Mammary epithelial cell (primary cell): ENCODE measurements at places on chromosomes 7 and 10.

DNA sequence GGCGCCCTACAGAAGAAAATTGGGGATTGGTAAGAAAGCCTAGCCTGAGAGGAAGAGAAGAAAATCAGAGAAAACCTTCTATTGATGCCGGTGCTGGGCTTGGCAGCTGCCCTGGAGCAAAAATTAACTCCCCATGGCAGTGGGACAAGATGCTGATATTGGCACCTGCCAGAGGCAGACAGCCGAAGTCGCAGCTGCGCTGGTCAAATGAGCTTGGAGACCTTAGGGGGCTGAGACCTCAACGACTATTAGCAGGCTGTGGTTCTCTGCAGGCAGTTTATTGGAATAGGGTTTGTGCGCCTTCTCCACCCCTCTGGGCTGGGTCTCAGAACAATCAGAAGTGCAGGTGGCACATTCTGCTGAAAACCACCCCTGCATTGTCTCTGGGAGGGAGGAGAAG is 213.7 kb downstream of the GFRA1 start:
- DNase-seq: no peak

- DNase-seq: no peak
Measured at GRCh38 chr10:113097036-113097435, 147.0 kb downstream of the TCF7L2 start.

DNA sequence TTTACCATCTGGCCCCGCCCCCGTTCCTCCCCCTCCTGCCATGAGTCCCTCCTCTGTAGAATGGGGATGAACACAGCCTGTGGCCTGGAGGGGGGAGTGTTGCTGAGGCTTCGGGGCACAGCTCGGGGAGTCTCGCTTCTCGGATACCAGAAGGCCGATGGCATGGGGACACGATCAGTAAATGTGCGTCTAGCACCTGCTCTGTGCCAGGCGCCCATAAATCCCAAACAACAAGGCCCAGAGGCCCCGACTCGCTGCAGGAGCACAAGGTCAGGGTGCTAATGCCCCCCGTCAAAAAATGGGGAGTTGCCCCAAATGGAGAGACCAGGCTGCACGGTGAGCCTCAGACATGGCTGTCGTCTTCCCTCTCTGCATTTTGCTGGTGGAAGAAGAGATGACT is 40.7 kb downstream of the JAKMIP3 start:
- DNase-seq: no peak

DNA sequence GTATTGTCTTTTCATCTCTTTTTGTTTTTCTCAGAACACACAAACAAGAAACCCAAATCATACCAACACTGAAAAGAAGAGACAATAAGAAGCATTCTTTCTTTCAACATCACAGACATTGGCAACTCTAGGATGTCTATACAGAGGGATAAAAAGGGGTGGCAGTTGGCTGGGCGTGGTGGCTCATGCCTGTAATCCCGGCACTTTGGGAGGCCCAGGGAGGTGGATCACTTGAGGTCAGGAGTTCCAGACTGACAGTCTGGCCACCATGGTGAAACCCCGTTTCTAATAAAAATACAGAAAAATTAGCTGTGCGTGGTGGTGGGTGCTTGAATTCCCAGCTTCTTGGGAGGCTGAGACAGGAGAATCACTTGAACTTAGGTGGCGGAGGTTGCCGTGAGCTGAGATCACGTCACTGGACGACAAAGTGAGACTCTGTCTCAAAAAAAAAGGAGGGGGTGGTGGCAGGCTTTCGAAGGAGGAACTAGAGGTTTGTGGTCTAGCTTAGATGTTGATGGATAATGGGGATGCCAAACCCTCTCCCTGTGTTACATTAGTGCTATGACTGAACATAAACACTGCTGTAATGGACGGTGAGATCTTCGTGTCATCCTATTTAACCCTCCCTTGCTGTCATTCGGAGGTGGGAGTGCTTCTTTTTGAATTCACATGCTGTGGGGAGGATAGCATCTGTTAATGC is 9.4 kb downstream of the CNNM2 start:
- no peak for DNase-seq

- peak; percentile 28 for DNase-seq
Measured at GRCh38 chr7:149753375-149754233, 19.8 kb downstream of the ZNF467 start.

- DNase-seq: no peak
Measured at GRCh38 chr10:125027871-125028869, 86.2 kb downstream of the ZRANB1 start.

DNA sequence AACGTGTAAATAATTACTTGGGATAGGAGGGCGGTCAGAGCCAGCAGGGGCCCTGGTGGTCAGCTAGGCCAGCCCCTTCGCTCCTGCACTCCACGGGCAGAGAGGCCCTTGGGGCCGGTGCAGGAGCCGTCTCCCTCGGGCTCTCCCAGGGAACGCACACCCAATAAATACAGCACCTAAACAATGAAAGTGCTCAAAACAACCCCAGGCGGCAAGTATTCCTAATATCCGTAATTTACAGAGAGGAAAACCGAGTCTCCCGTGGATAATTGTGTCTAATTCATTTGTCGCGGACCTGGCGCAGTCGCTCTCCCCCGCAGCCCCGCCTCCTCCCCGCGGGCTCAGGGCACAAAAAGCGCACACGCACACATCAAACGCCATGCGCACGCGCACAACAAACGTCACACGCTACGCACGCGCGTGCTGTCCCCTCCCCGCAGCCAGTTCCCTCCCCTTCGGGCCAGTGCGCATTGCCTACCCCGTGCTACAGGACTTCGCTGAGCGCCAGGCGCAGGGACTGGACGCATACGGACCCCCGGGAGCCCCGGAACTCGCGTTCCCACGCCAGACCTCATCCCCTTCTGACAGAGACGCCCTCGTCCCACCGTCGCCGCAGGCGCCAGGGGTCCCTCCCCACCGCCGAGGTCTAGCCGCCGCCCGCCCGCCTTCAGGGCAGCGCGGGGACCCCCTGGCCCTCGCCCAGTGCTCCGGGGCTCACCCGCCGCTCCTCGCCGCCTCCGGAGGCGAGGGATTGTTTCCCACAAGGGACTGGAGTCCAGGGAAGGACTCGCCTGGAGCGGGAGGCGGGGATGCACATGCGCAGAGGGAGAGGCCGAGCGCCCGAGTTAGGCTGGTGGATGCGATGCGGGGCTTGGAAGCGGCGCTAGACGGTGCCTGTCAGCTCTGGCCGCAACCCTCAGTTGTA is at the start of gene ZNF248:
TSS of gene ZNF248 (minus strand) at position 324 of the 925 bp plus-strand sequence. CDS start 1,300 bp downstream, outside the sequence.
- peak; percentile 93 for DNase-seq

DNA sequence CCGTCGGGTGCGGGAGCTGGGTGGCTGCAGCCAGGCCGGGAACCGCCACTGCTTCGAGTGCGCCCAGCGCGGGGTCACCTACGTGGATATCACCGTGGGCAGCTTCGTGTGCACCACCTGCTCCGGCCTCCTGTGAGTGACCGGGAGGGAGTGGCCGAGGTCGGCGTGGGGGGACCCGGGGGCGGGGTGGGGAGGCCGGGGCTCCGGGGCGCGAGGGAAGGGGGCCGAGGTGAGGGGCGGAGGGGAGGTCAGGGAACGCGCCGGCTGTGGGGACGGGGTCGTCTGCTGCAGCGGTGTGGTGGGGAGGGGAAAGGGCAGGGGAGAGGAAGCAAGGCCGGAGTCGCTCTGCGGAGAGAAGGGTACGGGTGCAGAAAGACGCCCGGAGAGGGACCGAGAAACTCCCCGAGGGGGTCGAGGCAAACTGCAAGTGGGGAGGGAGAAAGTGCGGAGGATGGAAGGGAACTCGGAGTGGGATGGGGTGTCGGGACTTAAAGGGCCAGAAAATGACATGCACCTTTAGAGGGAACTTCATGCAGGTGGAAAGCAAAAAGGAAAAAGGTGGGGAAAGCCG is 518 bp downstream of the AGFG2 start:
- no peak for DNase-seq

DNA sequence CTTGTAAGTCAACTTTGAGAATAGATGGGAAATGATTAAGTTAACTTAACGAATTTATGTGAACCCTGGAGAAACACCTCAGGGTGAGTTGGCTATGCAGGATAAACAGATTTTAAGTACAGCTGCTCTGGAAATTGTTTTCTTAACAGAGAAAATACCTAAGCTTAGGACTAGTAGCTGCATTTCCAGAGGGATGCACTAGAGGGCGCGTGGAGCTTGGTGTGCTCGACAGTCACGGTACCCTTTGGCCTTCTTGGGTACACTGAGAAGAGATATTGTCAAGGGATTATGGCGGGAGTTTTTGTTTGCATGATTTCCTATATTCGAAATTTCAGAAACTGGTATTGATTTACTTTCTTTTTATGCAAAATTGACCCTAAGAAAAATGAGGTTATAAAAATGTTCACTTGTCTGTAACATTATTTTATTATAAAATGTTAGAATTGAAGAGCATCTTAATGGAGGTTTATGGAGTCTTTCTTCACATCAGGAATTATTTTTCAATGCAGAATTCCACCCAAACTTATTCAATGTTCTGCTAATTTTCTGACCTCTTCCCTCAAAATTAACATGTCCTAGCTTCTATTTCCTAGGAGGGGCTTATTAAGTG is 58.4 kb upstream of the MYO3A start:
- DNase-seq: peak; percentile 40

GRCh38 chr7:47402941-47403866 is 178.7 kb downstream of the TNS3 start:
- DNase-seq: no peak

DNA sequence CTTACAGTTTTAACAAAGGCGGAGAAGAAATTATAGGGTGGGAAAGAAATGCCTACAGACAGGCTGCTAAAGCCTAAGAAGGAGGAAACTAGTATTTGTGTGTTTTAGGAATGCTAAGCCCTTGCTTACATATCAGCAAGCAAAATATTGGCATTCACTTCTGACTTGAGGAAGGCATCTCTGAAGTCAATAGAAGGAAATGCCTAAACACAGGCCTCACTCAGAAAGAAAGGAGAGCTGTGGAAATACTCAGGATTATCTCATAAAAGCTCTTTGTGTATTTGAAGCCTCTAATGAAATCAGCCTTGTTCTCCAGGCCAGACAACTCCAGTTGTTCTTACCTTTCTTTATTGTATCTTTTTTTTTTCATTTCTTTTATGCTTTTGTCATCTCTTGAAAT is 158.0 kb downstream of the AUTS2 start:
- no peak for DNase-seq

- peak; percentile 85 for DNase-seq
Measured at GRCh38 chr7:100545360-100546128, 6.5 kb downstream of the AGFG2 start.

DNA sequence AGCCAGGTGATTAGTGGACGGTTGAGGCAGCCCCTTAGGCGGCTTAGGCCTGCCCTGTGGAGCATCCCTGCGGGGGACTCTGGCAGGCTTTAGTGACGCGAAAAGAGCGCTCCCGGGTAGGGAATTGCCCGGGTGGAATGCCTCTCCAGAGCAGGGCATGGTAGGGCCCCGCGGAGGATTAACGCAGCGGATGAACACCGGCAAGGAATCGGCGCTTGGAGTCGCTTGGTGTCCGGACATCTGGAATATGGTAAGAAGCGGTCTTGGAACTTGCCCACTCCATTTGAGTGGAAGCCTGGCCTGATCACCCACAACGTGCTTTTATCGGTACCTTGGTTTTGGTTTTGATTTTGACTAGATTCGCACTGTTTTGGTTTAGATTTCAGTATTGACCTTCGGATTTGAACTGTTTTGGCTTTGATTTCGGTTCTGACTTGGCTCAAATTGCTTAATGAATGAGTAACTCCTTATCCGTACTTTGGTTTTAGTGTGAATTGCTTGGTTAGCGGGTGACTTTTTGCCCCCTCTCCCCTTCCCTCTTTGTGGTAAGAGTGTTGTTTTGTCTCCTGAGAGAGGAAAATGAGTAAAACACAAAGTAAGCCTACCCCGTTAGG is 24.2 kb upstream of the CHST3 start:
- DNase-seq: no peak

- DNase-seq: no peak
Measured at GRCh38 chr10:112789248-112789647, 160.8 kb upstream of the TCF7L2 start.

GRCh38 chr7:17546592-17546991 is 248.1 kb downstream of the AHR start:
- DNase-seq: peak; percentile 69

DNA sequence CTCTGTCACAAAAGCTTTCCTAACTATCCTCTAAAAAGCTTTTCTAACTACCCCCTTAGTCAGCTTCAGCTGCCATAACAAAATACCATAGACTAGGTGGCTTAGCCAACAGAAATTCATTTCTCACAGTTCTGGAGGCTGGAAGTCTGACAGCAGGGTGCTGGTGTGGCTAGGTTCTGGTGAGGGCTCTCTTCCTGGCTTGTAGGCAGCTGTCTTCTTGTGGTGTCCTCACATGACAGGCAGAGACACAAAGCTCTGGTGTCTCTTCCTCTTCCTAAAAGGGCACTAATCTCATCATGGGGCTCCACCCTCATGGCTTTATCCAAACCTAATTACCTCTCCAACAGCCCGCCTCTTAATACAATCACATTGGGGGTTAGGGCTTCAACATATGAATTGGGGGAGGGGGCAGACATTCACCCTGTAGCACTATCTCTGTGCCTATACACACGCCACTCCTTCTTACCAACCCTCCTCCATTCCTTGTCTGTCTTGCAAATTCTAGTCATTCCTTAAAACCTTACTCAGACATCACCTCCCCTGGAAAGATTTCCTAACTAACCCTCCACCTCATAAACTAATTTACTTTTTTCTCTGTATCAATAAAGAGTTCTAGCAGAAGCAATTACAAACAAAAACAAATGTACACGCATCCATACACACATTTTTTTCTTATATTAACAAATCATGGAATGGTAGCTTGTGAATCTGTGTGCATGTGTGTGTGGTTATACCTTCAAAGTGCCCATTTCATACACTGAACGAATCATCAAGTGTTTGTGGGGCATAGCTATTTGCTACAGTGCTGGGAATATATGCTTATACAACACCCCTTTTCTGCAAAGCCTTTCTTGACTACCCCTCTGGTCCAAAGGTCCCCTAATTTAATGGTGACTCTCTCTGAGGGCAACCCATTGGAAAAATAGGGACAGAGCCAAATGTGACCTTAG is 26.4 kb downstream of the RHOBTB1 start:
- peak; percentile 24 for DNase-seq

GRCh38 chr10:3433988-3434387 is 261.4 kb upstream of the PITRM1 start:
- no peak for DNase-seq

DNA sequence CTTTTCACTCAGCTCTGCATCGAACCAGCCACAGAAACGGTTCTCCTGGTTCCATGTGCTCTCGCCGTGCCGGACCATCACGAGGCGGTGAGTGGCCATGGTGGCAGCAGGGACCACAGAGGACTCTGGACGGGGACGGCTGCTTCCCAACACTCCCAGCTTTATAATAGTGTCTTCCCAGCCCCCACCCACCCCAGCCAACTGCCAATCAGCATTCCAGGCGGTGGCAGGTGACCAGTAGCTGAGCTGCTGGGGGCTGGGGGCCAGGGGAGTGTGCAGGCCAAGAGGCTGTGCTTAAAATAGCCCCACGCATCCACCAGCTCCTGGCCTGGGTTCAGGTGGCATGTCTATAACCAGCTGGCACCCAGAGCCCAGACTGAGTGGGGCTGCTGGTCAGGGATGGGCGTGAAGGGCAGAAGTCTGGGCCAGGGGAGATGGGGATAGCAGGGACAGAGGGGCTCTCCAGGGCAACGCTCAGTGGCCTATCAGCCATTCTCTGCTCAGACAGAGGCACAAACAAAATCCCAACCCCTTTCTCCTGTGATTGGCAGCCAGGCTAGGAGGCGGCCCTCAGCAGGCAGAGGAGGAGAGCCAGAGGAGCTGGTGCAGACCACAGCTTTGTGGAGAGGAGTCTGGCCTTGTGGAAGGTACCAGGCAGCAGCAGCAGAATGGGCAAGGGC is at the start of gene PGAM2:
TSS of gene PGAM2 (minus strand) at position 137 of the 680 bp plus-strand sequence. CDS start at position 99, 38 bp downstream.
- DNase-seq: no peak

- DNase-seq: no peak
Measured at GRCh38 chr7:99079104-99079503, 64.8 kb downstream of the SMURF1 start.

GRCh38 chr7:147363101-147363500 is 1227.5 kb upstream of the C7orf33 start:
- DNase-seq: no peak

- DNase-seq: peak; percentile 11
Measured at GRCh38 chr10:127243490-127244272, 47.3 kb upstream of the INSYN2A start.
